ENCODE measurements at places on chromosomes 13 and 19. TPM values are rescaled to one million over a fixed set of nuclear protein-coding genes. Genes with fewer than 3 reads are reported as not detected.

Gene SMAD9
- not detected for total RNA-seq

Gene PGLYRP1
- total RNA-seq = not detected

Gene ATP4B
- not detected for total RNA-seq

Gene CADM4
- total RNA-seq = 0.57 TPM

Gene GAS6
- total RNA-seq = 0.42 TPM

Gene FLT3LG
- 63.9 TPM for total RNA-seq

Gene MAB21L1
- total RNA-seq = not detected

Gene CNMD
- not detected for total RNA-seq

Gene FGF9
- 1.7 TPM for total RNA-seq

Gene F10
- not detected for total RNA-seq

DNA sequence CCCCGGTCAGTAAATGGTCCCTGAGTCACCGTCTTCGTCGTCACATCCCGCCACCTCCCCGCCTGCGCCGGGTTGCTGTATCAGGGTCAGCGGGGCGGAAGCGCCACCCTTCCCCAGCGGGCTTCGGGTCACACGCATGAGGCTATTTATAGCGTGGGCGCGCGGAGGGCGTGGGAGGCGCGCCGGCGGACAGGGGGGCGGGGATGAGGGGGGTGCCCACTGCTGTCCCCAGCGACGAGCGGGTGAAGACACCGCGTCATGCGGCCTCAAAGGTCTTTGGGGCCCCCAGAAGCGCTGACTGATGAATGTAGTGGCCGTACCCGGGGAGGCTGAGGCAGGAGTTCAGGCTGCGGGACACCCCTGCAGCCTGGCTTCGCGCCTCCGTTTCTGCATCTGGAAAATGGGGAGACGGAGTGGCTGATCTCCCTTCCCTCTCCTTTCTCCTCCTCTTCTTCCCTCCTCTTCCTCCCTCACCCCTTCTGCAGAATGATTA, 7.9 kb downstream of the UNC13A start:
- H3K27me3 ChIP-seq = peaks cover 28% of the 10 kb centered on the region
- DNase-seq = peak; percentile 50
- H3K27ac ChIP-seq = no peak overlapping the region
- H3K4me1 ChIP-seq = peaks cover 9% of the 10 kb centered on the region
- H3K36me3 ChIP-seq = no peaks in the 10 kb centered on the region

- H3K27ac ChIP-seq = no peak overlapping the region
- H3K4me1 ChIP-seq = peaks cover 2% of the 10 kb centered on the region
- no peak overlapping the region for H3K4me3 ChIP-seq
- no peaks in the 10 kb centered on the region for H3K27me3 ChIP-seq
- H3K36me3 ChIP-seq = no peaks in the 10 kb centered on the region
- no peak for DNase-seq
Observed at GRCh38 chr13:29918845-29919244, 68.4 kb upstream of the UBL3 start.

GRCh38 chr19:756236-756635, 5.3 kb downstream of the MISP start:
- no peaks in the 10 kb centered on the region for H3K36me3 ChIP-seq
- H3K27ac ChIP-seq = no peak overlapping the region
- H3K4me1 ChIP-seq = no peaks in the 10 kb centered on the region
- H3K4me3 ChIP-seq = no peak overlapping the region

- no peak for DNase-seq
- H3K27me3 ChIP-seq = no peaks in the 10 kb centered on the region
- H3K4me1 ChIP-seq = peaks cover 16% of the 10 kb centered on the region
- no peak overlapping the region for H3K4me3 ChIP-seq
- H3K36me3 ChIP-seq = no peaks in the 10 kb centered on the region
Observed at GRCh38 chr13:101520672-101521071, 68.2 kb downstream of the ITGBL1 start.

DNA sequence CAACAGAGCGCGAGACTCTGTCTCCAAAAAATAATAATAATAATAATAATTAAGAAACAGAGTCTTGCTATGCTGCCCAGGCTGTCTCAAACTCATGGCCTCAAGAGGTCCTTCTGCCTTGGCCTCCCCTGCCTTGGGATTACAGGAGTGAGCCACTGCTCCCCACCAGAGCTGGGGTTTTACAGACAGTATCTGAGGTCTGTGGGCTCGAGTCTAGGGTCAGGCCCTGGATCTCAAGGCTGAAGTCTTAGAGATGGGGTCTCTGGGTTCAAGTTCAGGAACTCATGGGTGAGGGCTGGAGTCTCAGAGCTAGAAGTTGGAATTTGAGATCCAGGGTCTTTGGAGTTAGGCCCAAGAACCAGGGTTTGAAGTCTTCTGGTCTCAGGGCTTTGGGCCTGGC, 3.5 kb downstream of the IL11 start:
- DNase-seq = no peak
- no peak overlapping the region for H3K27ac ChIP-seq
- no peaks in the 10 kb centered on the region for H3K36me3 ChIP-seq
- no peak overlapping the region for H3K4me3 ChIP-seq
- peaks cover 6% of the 10 kb centered on the region for H3K4me1 ChIP-seq

DNA sequence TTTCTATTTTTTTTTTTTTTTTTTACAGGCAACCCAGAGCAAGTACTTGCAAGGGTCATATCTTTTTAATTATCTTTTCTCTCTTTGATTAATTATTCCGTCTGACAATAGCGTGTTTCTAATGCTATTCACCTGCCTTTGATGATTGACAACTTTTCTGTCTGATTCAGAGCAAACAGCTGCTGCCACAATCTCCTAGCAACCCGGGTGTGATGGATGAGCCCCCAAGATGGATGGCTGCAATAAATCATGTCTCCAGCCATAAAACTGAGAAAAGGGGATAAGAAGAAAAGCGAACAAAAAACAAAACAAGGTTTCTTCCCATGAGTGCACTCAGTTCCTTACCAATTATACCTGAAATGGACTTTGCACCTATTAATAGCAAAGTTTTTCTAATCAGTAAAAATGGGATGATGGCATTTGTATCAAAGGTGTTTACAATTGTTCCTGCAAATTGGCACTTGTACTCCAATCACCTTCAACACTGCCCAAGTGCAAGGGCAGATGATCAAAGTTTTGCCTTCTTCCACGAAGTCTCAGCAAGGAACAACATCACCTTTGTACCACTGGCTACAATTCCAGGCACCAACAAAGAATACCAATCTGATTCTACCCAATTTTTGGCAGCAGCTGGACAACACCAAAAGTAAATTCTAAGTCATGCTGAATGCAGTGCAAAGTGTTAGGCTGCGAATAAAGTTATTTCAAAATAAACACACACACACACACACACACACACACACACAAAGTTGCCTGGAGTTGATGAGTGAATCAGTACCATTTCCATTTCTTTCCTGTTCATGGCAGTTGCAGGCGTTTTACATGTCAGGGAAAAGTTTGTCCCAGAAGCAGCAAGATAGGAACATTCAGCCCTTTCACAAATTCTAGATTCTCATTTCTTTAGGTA, 12.0 kb downstream of the TSHZ3 start:
- H3K27ac ChIP-seq = no peak overlapping the region
- no peak for DNase-seq
- H3K36me3 ChIP-seq = no peaks in the 10 kb centered on the region
- H3K27me3 ChIP-seq = peaks cover 5% of the 10 kb centered on the region

DNA sequence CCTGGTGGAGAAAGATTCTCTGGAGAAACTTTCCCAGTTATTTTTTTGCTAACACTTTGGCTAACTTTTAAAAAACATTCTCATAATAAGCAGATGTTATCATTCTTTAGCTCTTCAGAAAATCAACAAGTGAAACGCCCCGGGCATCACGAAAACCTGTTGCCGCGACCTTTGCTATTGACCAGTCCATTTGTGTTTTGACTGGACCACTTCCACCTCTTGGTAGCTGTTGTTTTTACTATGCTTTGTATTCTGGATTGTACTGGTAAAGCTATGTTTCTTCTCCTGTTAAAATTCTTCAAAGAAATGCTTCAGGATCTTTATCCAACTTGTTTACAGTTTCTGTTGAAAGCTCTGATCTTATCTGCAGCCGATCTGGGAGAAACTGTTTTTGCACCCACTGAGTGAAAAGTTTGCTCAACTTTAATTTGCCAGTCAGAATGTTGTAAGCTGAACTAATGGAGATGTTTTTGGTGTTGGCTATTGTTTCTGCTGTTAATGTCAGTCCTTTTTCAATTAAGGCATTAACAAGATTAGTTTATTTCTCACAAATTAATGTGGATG, 23.3 kb downstream of the UFM1 start:
- H3K36me3 ChIP-seq = no peaks in the 10 kb centered on the region
- no peak for DNase-seq
- no peaks in the 10 kb centered on the region for H3K4me1 ChIP-seq
- H3K27me3 ChIP-seq = no peaks in the 10 kb centered on the region
- no peak overlapping the region for H3K27ac ChIP-seq

DNA sequence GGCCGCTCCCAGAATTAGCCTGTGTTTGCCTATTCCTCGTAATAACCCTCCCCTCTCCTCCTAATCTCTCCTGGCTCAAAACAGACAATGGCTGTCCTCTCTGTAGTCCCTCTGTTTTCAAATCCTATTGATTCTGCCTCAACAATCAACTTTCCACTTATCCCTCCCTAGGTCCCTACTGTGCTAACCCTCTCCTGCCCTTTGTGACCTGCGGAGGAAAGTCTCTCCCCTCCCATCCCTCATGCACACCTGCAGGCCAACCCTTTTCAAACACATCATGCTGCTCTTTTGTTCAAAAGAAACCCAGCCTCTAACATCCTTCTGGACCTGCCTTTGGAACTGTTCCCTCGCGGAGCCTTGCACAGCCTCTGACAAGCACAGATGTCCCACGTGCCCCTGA, 37.3 kb downstream of the CILP2 start:
- no peaks in the 10 kb centered on the region for H3K27me3 ChIP-seq
- H3K36me3 ChIP-seq = peaks cover 1% of the 10 kb centered on the region
- H3K4me1 ChIP-seq = peaks cover 8% of the 10 kb centered on the region
- H3K4me3 ChIP-seq = no peak overlapping the region
- no peak overlapping the region for H3K27ac ChIP-seq
- no peak for DNase-seq

- no peak overlapping the region for H3K4me3 ChIP-seq
- H3K36me3 ChIP-seq = no peaks in the 10 kb centered on the region
- no peak for DNase-seq
Observed at GRCh38 chr13:111361046-111361872, 40.8 kb downstream of the TEX29 start.

GRCh38 chr13:96678801-96679200, 315.5 kb downstream of the OXGR1 start:
- no peaks in the 10 kb centered on the region for H3K36me3 ChIP-seq
- DNase-seq = no peak
- no peaks in the 10 kb centered on the region for H3K4me1 ChIP-seq
- H3K27me3 ChIP-seq = no peaks in the 10 kb centered on the region

- no peak for DNase-seq
- no peak overlapping the region for H3K27ac ChIP-seq
- no peaks in the 10 kb centered on the region for H3K4me1 ChIP-seq
- H3K36me3 ChIP-seq = no peaks in the 10 kb centered on the region
- no peak overlapping the region for H3K4me3 ChIP-seq
Observed at GRCh38 chr19:2469102-2469914, 6.6 kb upstream of the GADD45B start.

- H3K4me3 ChIP-seq = no peak overlapping the region
- H3K27ac ChIP-seq = no peak overlapping the region
- peaks cover 2% of the 10 kb centered on the region for H3K36me3 ChIP-seq
- peaks cover 35% of the 10 kb centered on the region for H3K4me1 ChIP-seq
Observed at GRCh38 chr13:46121033-46121432, 16.2 kb upstream of the CPB2 start.

GRCh38 chr19:46254776-46255175, 25.2 kb downstream of the IGFL1 start:
- H3K4me1 ChIP-seq = no peaks in the 10 kb centered on the region
- no peak overlapping the region for H3K27ac ChIP-seq
- no peak overlapping the region for H3K4me3 ChIP-seq
- no peaks in the 10 kb centered on the region for H3K27me3 ChIP-seq
- no peak for DNase-seq

DNA sequence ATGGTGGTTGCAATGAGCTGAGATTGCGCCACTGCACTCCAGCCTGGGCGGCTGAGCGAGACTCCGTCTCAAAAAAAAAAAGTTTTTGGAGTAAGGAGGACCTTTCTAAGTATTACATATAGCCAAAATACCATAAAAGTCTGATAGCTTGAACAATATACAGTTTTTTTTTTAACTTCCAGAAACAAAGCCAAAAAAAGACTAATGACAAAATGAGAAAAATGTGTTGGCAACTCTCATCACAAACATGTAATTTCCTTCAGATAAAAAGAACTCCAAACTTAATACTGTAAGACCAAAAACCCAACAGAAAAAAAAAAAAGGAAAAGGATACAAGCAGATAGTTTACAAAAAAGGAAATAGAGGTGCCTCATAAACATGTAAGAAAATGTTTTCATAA, 68.2 kb upstream of the MED4 start:
- H3K36me3 ChIP-seq = no peaks in the 10 kb centered on the region
- H3K4me3 ChIP-seq = no peak overlapping the region
- no peak for DNase-seq
- H3K27me3 ChIP-seq = no peaks in the 10 kb centered on the region

- no peak overlapping the region for H3K4me3 ChIP-seq
- H3K27me3 ChIP-seq = no peaks in the 10 kb centered on the region
- H3K27ac ChIP-seq = no peak overlapping the region
Observed at GRCh38 chr13:55661505-55661904, 1479.2 kb upstream of the PRR20A start.

GRCh38 chr13:50403311-50403710, 388.1 kb downstream of the KCNRG start:
- H3K27ac ChIP-seq = no peak overlapping the region
- no peaks in the 10 kb centered on the region for H3K27me3 ChIP-seq
- no peaks in the 10 kb centered on the region for H3K36me3 ChIP-seq
- no peak for DNase-seq
- no peak overlapping the region for H3K4me3 ChIP-seq

DNA sequence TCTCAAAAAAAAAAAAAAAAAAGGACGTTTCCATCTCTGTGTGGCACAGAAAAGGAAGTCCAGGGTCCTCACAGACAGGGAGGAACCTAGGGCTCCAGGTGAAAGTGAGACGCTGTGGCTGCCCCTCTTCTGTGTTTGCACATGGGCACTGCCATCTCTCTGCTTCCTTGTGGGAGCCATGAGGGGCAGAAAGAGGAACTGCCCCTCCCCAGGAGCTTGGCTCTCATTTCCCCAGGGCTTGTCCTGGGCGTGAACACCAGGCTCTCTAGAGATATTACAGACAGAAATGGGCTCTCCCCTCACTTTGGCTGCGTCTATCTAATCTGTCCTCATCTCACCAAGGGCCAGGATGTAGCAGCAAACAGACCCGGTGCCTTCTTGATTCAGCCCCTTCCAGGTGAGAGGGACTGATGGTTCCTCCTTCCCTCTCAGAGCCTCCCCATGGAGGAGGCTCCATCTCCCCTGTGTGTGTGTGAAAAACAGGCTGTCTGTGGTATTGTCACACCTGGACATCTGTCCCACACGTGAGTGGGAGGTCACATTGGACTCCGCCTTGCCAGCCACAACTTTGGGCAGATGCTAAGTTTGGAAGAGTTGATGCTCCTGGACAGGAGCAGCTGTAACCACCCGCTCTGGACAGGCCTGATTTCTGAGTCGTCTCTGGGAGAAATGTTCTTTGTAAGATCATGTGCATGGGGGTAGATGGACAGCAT, 840 bp upstream of the LILRA4 start:
- no peak overlapping the region for H3K4me3 ChIP-seq
- no peaks in the 10 kb centered on the region for H3K36me3 ChIP-seq
- no peak overlapping the region for H3K27ac ChIP-seq
- H3K4me1 ChIP-seq = no peaks in the 10 kb centered on the region
- no peaks in the 10 kb centered on the region for H3K27me3 ChIP-seq
- no peak for DNase-seq

- H3K4me3 ChIP-seq = no peak overlapping the region
- H3K4me1 ChIP-seq = peaks cover 24% of the 10 kb centered on the region
- no peak for DNase-seq
- peaks cover 7% of the 10 kb centered on the region for H3K36me3 ChIP-seq
- no peak overlapping the region for H3K27ac ChIP-seq
- H3K27me3 ChIP-seq = no peaks in the 10 kb centered on the region
Observed at GRCh38 chr19:34320277-34320676, 44.7 kb upstream of the GPI start.
